ENCODE measurements at places on chromosomes 6 and 20. TPM values are rescaled to one million over a fixed set of nuclear protein-coding genes. Genes with fewer than 3 reads are reported as not detected.

GRCh38 chr6:15754035-15754705, 91.3 kb upstream of the DTNBP1 start:
- no peaks in the 10 kb centered on the region for H3K27me3 ChIP-seq
- no peak for DNase-seq
- H3K4me1 ChIP-seq = no peaks in the 10 kb centered on the region
- no peak overlapping the region for H3K4me3 ChIP-seq
- no peaks in the 10 kb centered on the region for H3K36me3 ChIP-seq

The MEA1 gene
- total RNA-seq = 20.5 TPM

The ZNF831 gene
- total RNA-seq = 35.5 TPM

The SPEF1 gene
- total RNA-seq = not detected

The VSX1 gene
- not detected for total RNA-seq

The AFG1L gene
- 4.1 TPM for total RNA-seq

All from T-cell (primary cell).